IMR-90 (cell line): ENCODE measurements at places on chromosomes 16 and 17. TPM values are rescaled to one million over a fixed set of nuclear protein-coding genes. Genes with fewer than 3 reads are reported as not detected.

DNA sequence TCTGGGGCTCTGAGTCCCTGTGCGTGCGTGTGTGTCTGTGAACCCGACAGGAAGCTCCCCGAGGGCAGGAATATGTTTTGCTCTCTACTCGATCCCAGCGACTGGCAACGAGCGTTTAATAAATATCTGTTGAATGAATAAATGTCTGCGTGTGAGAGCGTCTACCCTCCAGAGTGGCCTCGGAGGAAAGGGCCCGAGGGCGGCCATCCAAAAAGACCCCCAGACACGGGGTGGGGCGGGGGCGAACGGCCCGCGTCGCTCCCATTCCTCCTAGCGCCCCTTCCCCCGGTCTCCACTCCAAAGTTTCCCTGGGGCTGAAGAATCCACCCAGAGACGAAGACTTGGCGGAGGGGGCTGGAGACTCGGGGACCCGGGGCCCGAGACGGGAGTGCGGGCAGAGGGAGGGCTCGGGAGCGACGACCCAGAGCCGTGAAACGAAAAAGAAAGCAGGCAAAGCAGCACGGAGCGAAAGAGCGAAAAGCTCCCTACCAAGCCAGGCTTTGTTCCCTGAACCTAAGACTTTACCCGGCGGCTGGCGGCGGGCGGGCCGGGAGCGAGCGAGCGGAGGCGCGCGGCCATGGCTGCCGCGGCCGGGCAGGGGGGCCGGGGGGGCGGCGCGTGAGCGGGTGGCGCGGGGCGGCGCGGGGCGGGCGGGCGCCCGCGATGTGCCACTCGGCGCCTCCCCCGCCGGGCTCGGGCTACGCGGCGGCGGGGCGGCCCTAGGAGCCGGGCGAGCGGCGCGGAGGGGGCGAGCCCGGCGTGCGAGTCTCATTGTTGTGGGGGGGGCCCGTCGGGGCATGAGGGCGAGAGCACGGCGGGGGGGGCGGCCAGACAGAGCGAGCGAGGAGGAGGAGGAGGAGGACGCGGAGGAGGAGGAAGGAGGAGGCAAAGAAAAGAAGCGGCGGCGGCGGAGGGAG lies at the start of gene MLLT6:
TSS of gene MLLT6 (plus strand) at position 668 of the 917 bp plus-strand sequence. CDS start 360 bp downstream, outside the sequence.
- H3K36me3 ChIP-seq: peaks cover 15% of the 10 kb centered on the region; the same call in 1 of the 2 replicates
- DNase-seq: peak; percentile 71
- H3K4me1 ChIP-seq: peaks cover 17% of the 10 kb centered on the region
- H3K27ac ChIP-seq: peak within 1 kb of the TSS; percentile 93

DNA sequence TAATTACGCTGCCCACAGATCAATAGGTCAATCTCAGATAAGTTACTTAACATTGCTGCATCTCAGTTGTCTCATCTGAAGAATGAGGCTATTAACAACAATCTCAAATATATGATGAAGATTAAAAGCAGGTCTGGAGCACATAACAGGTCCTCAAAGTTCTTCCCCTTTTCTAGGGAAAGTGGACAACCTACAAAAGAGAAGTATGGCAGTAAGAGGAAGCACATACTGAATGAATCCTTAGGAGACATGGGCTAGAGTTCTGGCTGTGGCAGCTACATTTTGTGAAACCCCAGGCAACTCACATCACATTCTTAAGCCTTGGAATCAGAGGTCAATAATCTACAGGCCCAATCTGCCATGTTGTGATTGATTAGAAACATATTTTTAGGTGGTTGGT lies 180.6 kb downstream of the PCTP start:
- H3K4me1 ChIP-seq: no peaks in the 10 kb centered on the region
- no peaks in the 10 kb centered on the region for H3K27me3 ChIP-seq
- no peak overlapping the region for H3K4me3 ChIP-seq
- DNase-seq: no peak

DNA sequence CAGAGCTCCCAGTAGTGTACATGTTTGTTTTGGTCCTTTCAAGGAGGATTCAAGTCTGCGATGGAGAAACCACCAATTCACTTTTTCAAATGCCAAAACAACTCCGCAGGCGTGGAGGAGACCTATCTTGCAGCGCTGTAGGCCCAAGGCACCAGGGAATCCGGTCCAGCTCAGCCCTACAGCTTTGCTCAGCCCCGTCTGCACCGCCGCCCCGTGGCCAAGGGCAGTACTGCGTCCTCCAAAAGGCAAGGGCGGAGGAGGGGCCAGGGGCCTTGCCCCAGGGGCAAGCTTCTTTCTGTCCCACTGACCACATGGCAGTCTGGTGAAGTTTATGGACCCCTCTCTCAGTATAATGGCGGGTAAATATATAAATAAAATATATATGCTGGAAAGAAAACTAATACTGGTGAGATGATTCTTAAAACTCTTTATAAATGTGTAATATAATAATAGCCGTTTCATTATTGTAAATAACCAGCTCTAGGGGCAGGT lies 709 bp upstream of the CD300LG start:
- no peaks in the 10 kb centered on the region for H3K36me3 ChIP-seq
- H3K4me3 ChIP-seq: no peak overlapping the region
- peak; percentile 58 for DNase-seq
- H3K27ac ChIP-seq: no peak overlapping the region
- peaks cover 26% of the 10 kb centered on the region for H3K27me3 ChIP-seq

The GP1BA gene
- not detected in 2 replicates for total RNA-seq

The SLC12A3 gene
- total RNA-seq: not detected in 2 replicates
